NCI-H1694 (cell line): ENCODE measurements at places on chromosomes 12 and 14.

DNA sequence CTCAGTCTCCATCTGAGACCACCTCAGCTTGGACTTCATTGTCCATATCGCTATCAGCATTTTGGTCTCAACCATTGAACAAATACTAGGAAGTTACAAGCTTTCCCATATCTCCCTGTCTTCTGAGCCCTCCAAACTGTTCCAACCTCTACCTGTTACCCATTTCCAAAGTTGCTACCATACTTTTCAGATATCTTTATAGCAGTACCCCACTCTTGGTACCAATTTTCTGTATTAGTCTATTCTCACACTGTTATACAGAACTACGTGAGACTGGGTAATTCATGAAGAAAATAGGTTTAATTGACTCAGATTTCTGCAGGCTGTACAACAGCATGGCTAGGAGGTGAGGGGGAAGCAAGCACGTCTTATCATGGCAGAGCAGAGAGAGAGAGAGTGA, 53.8 kb downstream of the PRKCH start:
- no peak for DNase-seq

DNA sequence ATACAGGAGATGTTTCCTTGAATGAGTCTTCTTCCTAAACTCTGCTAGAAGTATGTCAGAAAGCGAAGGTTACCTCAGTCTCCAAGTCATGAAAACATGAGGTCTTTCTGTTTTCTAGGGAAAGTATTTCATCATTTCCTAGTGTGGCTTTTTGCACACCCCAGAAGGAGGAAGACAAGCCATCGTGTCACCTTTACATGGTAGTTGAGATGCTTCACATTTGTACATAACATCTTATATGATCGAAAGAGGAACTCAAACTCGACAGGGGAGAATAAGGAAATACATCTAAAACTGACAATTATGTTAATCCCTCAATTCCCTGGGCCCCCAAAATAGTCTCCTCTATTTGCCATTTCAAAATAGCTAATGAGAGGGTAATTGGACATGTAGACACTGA, 214.1 kb upstream of the PLEKHG7 start:
- DNase-seq: no peak

DNA sequence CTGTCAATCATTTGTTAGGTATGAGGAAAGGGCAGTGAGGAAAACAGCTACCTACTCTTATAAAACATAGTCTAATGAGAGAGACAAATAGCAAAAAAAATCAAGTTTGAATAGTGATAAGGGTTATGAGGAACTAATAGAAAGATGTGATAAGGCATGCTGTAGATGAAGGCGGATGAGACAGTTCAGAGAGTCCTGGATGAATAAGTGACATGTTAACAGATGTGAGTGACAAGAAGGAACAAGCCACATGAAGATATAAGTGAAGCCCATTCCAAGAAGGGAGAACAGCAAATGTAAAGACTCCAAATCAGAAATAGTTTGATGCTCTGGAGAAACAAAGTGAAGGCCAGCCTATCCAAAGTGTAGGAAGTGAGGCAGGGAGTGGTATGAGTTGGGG, 154.1 kb upstream of the SYT10 start:
- no peak for DNase-seq

DNA sequence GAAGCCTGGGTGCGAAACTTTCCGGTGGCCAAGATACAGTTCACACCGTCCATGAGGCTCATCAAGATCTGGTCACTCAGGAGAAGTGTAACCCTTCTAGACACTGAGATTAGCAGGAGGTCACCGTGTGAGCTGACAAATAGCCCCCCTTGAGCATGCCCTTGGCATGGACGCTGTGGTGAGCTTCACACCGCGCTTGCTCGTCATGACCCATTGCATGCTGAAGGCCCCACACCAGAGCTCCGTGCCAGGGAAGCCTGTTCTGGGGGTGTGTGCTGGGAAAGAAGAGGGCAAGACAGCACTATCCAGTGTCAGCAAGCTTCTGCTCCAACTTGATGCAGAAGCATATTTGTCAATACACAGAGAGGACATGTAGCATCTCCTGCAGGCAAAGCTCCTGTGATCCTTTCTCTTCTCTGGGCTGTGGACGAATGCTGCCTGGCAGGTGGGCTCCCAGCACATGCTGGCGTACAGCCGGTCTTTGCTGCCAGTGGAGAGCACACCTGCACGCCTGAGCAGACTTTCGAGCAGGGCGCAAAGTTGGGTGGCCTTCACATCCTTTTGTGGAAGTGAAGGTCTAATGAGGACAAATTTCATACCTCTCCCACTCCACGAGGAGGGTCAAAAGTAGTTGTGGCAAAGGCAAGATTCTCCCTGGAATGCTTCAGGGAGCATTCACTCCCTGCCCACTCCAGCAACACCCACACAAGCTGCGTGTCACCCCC, 126.9 kb upstream of the FKBP4 start:
- no peak for DNase-seq

DNA sequence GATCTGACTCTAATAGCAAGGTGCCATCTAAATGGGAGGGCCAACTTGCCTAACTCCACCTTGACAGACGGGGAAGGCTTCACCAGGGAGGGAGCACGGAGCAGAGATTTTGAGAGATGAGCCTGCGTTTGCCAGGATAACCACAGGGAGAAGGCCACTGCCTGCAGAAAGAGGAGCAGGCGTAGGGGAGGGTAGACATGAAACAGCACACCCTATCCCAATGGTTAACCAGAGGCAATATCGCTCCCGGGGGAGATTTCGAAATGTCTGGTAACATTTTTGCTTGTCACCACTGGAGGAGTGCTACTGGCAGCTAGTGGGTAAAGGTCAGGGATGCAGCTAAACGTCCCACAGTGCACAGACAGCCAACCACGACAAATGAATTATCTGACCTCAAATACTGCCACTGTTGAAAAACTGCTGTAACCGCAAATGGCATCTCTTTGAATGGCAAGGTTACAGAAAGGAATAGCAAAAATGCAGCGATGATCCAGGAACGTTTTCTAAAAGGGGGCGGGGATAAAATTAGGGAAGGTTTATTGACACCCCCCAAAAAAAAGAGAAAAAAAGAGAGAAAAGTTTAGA, 126.0 kb upstream of the ATF7IP start:
- no peak for DNase-seq

- DNase-seq: no peak
Measured at GRCh38 chr14:47365233-47365632, 310.2 kb downstream of the MDGA2 start.

DNA sequence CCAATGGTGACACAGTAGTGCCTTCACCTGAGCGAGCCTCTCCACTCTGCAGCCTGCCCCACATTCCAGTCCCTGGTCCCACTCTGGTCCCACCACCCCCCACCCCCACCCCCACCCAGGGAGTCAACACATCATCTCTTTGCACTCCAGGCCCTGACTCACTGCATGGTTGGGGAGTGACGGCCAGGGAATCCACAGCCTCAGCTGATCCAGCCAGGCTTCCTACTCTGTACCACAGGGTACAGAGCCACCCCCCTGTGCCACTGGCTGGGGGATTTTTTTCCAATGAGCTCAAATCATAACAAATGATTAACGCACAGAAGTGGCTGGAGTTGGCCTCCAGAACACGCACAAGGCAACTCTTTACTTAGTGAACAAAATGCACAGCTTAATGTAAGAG, 233.7 kb downstream of the NTF3 start:
- DNase-seq: no peak

DNA sequence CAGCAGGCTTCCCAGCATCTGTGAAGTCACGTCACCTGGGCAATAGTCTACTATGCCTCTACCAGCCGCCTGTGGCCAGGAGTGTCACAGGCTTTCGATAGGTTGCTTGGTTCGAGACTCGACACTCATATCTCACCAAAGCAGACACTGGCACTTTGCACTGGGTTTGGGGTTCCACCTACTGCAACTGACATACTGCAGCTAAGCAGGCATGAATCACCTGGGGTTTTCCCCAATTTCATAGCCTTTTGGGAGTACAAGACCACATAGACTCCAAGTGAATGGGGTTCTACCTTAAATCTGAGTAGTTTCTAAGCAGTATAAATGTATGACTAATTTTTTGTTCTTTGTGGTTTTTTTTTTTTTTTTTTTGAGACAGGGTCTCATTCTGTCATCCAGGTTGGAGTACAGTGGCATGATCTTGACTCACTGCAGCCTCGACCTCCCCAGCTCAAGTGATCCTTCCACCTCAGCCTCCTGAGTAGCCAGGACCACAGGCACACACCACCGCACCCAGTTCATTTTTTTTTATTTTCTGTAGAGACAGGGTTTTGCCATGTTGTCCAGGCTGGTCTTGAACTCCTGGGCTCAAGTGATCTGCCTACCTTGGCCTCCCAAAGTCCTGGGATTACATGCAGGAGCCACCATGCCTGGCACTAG, 32.1 kb downstream of the DMAC2L start:
- no peak for DNase-seq

- no peak for DNase-seq
Measured at GRCh38 chr12:52256584-52256935, 17.9 kb upstream of the KRT86 start.

- DNase-seq: no peak
Measured at GRCh38 chr12:66103016-66103913, 27.3 kb downstream of the LLPH start.

DNA sequence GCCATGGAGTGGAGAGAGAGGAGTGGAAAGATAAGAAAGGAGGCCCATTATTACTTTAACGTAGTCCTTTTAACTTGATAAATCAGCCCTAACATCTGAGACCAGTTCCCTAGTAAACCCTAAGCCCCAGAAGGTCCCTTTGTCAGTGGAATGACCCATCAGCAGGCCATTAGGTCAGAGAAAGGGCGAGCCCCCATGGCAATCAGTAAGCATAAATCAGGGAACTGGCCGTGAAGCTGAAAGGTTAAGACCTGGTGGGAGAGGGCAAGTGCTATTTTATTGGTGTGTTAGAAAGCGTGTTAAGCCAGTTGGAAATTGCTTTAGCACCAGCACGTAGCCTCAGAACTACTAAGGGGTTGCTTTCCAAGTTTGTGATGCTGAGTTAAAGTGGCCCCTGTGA, 708.0 kb downstream of the BCL11B start:
- DNase-seq: no peak

- no peak for DNase-seq
Measured at GRCh38 chr12:10194160-10194670, 15.4 kb downstream of the TMEM52B start.

DNA sequence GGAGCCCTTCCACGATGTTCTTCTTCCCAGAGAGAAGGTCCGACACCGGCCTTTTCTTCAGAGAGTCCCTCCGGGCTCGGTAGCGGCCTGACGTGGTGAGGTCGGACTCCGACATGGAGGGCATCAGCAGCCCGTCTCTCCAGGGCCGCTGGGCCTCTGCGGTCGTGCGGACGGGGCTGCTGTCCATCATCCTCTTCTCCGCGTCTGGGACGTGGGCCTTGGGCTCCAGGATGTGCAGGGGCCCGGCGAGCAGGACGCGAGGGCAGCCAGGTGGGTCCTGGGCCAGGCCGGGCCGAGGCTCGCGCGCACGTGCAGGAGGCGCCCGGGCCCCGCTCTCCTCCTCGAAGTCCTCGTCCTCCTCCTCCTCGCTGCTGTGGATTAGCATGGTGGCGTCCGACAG, 75.9 kb downstream of the PTPN21 start:
- DNase-seq: no peak

GRCh38 chr12:118098911-118099671, 4.7 kb downstream of the VSIG10 start:
- no peak for DNase-seq

- peak; percentile 89 for DNase-seq
Measured at GRCh38 chr12:15522574-15523187, 200.4 kb downstream of the PTPRO start.

GRCh38 chr12:124370851-124371250, 76.0 kb downstream of the RFLNA start:
- DNase-seq: no peak

GRCh38 chr14:101962503-101962874, 1.9 kb upstream of the DYNC1H1 start:
- peak; percentile 98 for DNase-seq

GRCh38 chr12:102962986-102963385, 5.5 kb downstream of the ASCL1 start:
- DNase-seq: no peak

GRCh38 chr14:23119363-23120327, 590 bp upstream of the CEBPE start:
- DNase-seq: no peak

GRCh38 chr12:18868717-18869116, 130.8 kb downstream of the CAPZA3 start:
- DNase-seq: no peak

- no peak for DNase-seq
Measured at GRCh38 chr14:59377491-59377890, 87.7 kb downstream of the GPR135 start.

DNA sequence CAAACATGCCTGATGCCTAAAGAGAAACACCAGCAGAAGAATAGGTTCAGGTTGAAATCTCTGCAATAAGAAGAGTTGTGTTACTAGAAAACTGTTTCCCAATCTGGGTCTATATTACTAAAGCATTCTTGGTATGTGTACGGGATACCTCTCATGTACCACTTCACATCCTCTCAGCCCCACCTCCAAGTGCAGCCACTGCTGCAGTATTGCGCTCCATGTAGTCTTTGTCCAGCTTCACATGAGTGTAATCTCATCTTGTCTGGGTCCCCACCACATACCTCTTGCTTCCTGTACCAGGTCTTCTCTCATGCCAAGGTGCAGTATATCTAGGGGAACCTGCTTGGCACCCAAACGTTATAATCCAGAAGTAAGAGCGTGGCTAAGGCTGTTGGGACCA, 187.5 kb upstream of the EEA1 start:
- no peak for DNase-seq

DNA sequence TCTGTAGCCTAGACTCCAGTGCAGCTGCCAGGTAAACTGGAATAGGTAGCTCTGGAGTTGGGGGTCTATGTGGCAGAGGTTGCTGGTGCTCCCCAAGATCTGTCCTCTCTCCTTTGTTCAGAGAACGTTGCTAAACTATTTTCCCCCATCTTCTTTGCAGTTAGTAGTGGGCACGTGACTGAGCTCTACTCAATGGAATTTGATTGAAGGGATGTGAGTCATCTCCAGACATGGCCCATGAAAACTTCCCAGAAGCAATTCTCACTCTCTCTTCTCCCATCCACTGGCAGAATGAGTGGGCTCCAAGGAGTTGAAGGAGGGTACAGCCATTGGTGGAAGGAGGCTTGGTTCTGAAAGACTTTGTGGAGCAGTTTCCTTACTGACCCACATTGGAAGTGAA, 44.0 kb downstream of the PAH start:
- DNase-seq: no peak

- no peak for DNase-seq
Measured at GRCh38 chr12:96211988-96212387, 17.8 kb downstream of the ELK3 start.
